Sigmoid colon (tissue), 7 donors: ENCODE measurements at places on chromosomes 5 and 9. TPM values are rescaled to one million over a fixed set of nuclear protein-coding genes. Genes with fewer than 3 reads are reported as not detected.

DNA sequence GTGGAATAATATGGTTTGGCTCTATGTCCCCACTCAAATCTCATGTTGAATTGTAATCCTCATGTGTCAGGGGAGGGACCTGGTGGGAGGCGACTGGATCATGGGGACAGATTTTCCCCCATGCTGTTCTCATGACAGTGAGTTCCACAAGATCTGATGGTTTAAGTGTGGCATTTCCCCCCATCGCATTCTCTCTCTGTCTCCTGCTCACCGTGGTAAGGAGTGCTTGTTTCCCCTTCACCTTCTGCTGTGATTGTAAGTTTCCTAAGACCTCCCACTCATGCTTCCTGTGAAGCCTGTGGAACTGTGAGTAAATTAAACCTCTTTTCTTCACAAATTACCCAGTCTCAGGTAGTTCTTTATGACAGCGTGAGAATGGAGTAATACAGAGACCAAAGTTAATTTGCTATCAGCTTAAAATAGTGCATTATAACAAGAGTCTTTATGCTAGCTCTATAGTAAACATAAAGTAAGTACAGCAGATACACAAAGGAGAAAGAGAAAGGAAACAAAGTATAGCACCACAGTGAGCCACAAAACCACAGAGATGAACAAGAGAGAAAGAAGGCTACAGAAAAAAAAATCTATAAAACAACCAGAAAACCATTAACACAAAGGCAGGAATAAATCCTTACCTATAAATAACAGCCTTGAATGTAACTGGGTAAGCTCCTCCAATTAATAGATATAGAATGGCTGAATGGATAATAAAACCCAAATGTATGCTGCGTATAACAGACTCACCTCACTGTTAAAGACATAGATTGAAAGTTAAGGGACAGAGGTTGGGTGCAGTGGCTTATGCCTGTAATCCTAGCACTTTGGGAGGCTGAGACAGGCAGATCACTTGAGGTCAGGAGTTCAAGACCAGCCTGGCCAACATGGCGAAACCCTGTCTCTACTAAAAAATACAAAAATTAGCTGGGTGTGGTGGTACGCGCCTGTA lies 39.7 kb downstream of the RAPGEF6 start:
- DNase-seq: no peak

GRCh38 chr5:130706696-130707095 lies 458.4 kb downstream of the HINT1 start:
- no peak for DNase-seq

DNA sequence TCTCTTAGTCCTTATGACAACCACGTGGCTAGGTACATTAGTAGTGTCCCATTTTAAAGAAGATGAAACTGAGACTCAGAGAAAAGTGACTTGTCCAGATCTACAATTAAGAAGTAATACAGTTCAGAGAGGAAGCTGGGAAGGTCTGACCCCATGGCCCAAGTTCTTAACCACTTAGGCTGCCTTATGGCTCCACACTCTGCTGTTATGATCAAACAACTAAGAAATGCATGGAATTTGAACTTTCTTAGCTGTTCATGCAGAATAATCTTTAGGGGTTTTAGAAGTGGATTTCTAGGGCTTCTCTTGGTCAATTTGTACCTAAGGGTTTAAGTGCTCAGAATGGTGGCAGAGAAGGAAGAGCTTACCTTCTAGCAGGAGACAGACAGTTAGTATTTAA lies 128.0 kb upstream of the MSX2 start:
- DNase-seq: no peak

- no peak for DNase-seq
These were observed 162.1 kb downstream of the CWC27 start for GRCh38 chr5:64930672-64931318.

- no peak for DNase-seq
These were observed 59.8 kb downstream of the ARSB start for GRCh38 chr5:78925129-78925876.

- DNase-seq: no peak
These were observed 30.7 kb downstream of the ERGIC1 start for GRCh38 chr5:172864747-172865146.

ARID3C gene
- polyA plus RNA-seq: not detected

FGF10 gene
- polyA plus RNA-seq: 3.9 TPM

DNA sequence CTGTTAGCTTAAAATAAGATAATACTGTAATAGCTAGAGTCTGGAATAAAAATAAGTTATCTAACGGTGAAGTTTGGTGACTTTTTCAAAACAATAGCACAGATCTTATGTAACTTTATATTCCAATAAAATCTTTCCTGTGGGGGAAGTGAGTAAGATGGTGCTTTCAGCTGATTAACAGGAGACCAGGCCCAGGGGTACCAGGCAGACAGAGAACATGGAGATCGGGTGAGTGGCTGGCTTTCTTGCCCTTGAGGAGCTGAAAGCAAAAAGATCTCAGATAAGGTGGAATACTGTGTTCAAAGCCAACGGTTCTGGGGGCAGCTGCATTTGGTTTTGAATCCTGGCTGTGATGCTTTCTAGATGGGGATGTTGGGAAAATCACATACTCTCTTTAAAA lies 61.3 kb downstream of the MAT2B start:
- DNase-seq: no peak

ARL14EPL gene
- polyA plus RNA-seq: 0.04 TPM

PCDHGA12 gene
- not detected for polyA plus RNA-seq

GRCh38 chr5:1217596-1218206 lies 7.5 kb upstream of the SLC6A18 start:
- no peak for DNase-seq

CDC20B gene
- not detected for polyA plus RNA-seq

DNA sequence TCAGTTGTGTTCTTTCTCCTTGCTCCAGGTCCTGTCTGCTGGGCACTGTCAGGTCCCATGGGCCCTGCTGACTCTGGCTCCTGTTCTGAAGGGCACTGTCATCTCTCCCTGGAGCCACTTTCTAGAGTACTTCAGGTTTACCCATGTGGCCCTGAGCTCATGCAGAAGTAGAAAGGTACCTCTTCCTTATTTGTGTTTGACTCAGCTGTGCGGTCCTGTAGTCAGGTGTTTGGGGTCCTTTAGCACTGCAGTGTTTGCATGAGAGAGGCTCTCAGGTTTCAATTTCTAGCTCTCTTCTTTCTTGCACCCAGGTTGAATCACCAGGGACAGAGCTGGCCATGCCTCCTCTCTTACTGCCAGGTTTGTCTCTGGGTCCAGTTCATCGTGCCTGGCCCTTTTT lies 71.5 kb downstream of the HSPA4 start:
- DNase-seq: no peak

PTGDS gene
- polyA plus RNA-seq: 24.0 TPM

DNA sequence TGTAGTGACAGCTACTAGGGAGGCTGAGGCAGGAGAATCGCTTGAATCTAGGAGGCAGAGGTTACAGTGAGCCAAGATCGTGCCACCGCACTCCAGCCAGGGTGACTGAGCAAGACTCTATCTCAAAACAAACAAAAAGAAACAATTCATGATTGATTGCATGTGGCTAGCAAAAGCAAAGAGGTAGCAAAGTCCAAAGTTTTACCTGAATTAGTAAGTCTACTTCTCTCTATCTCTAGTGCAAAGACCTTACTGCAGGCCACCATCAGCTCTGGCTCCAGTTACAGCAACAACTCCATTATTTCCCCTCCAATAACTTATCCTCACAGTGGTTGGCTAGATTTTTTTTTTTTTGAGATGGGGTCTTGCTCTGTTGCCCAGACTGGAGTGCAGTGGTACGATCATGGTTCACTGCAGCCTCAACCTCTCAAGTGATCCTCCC lies 6.2 kb upstream of the SAR1B start:
- DNase-seq: peak; percentile 4

IFNA2 gene
- polyA plus RNA-seq: not detected

DNA sequence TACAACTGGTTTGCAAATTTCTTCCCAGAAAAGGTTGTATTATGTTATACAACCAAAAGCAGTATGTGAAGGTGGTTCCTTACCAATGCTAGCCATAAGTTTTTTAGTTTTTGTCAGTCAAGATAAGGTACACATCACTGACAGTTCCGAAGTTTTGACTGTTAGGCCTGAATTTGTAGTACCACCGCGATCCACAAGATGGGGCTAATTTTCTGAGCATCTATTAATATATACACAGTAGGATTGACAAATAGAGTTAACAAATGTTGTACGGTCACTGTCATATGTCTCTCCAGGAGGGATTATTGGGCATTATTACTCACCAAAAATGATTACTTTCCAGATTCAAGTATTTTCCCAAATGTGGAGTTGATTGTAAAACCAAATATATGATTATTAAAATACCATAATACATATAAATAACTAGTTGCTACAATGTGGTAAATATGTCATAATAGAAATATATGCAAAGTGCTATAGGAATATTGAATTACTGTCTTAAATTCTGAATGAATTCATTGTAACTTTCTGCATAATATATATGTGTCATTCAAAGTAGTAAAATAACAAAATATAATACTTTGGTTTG lies 28.4 kb upstream of the LRRC19 start:
- DNase-seq: peak; percentile 67

DNA sequence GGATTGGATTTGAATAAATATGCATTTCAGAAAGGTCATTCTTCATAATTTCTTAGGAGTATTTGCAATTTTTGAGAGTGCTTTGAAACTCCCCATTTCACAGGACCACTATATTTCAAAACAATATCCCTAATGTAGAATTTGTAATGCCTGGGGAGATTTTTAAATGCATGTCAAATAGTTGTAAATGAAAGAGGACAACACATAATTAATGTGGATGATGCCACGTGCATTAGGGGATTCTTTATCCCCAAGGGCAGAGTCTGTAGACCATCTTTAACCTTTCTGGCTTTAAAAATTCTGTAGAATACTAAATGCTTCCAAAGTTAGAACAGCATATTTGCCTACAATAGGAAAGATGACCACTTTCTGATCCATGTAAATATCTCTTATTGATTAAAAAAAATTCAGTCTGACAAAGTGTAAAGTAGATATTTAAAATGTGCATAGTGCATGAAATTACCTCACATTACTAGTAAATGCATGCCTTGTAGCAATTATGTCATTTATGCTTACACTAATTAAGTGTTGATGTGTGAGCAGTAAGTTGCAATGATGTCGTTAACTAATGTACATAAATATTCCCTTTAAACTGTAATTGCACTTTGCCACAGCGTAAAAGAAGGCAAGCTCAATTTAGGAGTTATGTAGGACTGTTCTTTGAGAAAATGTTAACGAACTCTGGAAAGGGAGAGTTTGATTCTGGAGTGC lies 416.1 kb downstream of the PSAT1 start:
- no peak for DNase-seq

PTGER4 gene
- 20.1 TPM for polyA plus RNA-seq

OR1Q1 gene
- polyA plus RNA-seq: not detected

- DNase-seq: no peak
These were observed 154.7 kb downstream of the ATP10B start for GRCh38 chr5:160697281-160697680.

GRCh38 chr5:177399997-177400868 lies at the start of gene PFN3:
TSS of gene PFN3 (minus strand) at chr5:177400661. CDS start at chr5:177400576, 85 bp downstream.
- no peak for DNase-seq

CCL27 gene
- polyA plus RNA-seq: not detected

- DNase-seq: peak; percentile 69
These were observed 6.1 kb downstream of the NSMF start for GRCh38 chr9:137452761-137453642.

- peak; percentile 64 for DNase-seq
These were observed 54.9 kb downstream of the DUSP1 start for GRCh38 chr5:172715931-172716682.

DNA sequence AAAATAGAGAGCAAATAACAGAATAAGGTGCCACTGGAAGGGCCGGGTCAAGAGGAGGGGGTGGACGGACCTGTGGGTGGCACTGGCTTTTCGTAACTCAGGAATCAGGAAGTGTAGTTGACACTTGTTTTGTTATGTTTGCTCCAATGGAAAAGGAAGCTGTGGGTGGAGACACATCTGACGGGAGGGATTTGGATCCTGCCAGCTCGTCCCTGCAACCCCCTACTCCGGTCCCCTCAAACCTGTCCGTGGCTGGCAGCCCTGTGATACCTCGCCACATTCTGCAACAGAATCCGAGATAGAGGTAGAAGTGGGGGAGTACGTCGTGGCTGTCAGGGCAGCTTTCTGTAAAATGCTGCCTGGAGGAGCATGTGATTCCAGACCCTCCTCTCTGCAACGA lies 104.2 kb upstream of the IER5L start:
- peak; percentile 61 for DNase-seq

LHX6 gene
- 2.1 TPM for polyA plus RNA-seq

ZMAT2 gene
- 87.2 TPM for polyA plus RNA-seq

DNA sequence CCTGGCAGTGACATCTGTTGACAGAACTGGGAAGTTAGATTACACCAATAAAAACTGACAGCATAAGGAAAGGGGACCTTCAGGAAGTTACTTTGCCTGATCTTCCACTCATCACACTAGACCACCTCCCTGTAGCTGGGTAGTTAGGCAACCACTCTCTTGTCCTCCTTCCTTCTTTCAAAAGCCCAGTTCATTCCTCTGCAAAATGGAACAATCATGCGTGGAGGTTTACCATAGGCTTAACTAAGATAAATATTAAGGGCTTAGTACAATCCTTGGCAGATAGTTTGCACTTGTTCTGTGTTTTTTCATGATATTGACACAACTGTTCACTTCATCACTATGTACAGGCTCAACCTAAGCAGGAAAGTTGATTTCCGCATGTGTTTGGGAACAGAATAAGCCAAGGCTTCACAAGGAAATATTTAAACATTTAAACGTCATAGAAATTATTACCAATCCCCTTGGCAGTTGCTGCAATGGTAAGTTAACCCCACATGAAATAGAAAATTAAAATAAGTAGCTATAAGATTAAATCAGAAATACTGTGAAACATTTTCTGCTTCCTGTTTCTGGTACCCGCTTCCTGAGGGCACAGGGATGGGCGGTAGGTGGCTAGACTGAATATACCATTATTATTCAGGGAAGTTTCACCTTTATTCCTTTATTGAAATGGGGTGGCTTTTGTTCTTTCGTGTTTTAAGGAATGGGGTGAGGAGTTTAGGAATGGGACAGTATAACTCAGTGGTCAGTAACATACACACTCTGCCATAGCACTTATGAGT lies 9.9 kb upstream of the PTGER4 start:
- no peak for DNase-seq

- DNase-seq: peak; percentile 17
These were observed 26.6 kb upstream of the CREBRF start for GRCh38 chr5:173029499-173029921.

- DNase-seq: no peak
These were observed 23.4 kb downstream of the LIX1 start for GRCh38 chr5:97119007-97119390.

MLANA gene
- not detected for polyA plus RNA-seq

PFN3 gene
- polyA plus RNA-seq: not detected

C7 gene
- polyA plus RNA-seq: 6.2 TPM

IRGM gene
- 0.34 TPM for polyA plus RNA-seq

DNA sequence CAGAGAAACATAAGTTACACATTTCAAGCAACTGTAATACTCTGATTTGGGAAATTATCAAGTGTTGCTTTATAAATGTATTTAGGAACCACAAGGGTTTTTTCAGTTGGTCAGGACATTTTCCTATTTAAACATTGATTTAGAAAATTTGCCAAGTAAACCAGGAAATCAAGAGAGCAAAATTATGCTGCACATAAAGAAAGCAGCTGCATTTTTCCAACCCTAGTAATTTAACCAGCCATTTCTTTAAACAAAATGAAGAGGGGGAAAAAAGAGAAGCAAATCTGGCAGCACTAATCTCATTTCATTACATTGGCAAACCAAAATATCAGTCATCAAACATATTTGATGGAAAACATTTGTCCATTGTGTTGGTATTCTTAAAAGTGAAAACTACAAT lies 271.4 kb downstream of the TLE1 start:
- DNase-seq: no peak
